ENCODE measurements at places on chromosomes 7 and 10.

GRCh38 chr10:21125471-21126228, 228.5 kb upstream of the NEBL start:
- H3K4me1 ChIP-seq: no peaks in the 10 kb centered on the region
- no peaks in the 10 kb centered on the region for H3K27me3 ChIP-seq
- no peaks in the 10 kb centered on the region for H3K36me3 ChIP-seq
- no peak for DNase-seq
- no peak overlapping the region for H3K4me3 ChIP-seq

GRCh38 chr10:117441812-117442443, 66.7 kb upstream of the PDZD8 start:
- H3K27me3 ChIP-seq: peaks cover 70% of the 10 kb centered on the region
- no peaks in the 10 kb centered on the region for H3K4me1 ChIP-seq
- no peaks in the 10 kb centered on the region for H3K36me3 ChIP-seq

- peaks cover 3% of the 10 kb centered on the region for H3K36me3 ChIP-seq
- H3K4me3 ChIP-seq: no peak overlapping the region
- peaks cover 20% of the 10 kb centered on the region for H3K4me1 ChIP-seq
- DNase-seq: no peak
- H3K27me3 ChIP-seq: no peaks in the 10 kb centered on the region
- H3K27ac ChIP-seq: no peak overlapping the region
Observed at GRCh38 chr10:77896058-77896457, 30.5 kb downstream of the DLG5 start.

DNA sequence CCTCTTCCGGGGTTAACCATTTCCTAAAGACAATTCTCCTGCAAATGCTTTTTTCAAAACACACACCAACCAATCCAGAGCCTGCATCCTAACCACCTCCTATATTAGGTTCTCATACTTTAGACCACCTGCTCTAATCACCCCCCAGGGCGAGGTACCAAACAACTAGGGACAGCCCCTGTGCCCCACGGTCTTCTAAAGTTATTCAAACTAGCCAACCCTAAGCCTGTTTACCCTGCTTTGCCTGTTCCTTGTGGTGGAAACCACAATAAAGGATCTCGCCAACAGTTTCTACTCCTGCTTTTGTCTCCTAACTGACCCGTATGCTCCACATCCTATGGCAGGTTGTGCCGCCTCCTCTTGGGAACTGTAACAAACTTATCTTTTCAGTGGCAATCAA, 21.1 kb downstream of the SP4 start:
- H3K27me3 ChIP-seq: no peaks in the 10 kb centered on the region
- no peak for DNase-seq
- peaks cover 14% of the 10 kb centered on the region for H3K36me3 ChIP-seq
- H3K4me1 ChIP-seq: peaks cover 62% of the 10 kb centered on the region
- peak overlapping the region; percentile 36 for H3K4me3 ChIP-seq

- peaks cover 22% of the 10 kb centered on the region for H3K36me3 ChIP-seq
- peak overlapping the region; percentile 19 for H3K27ac ChIP-seq
- H3K4me3 ChIP-seq: peak overlapping the region; percentile 69
- peak; percentile 23 for DNase-seq
- H3K27me3 ChIP-seq: no peaks in the 10 kb centered on the region
- peaks cover 55% of the 10 kb centered on the region for H3K4me1 ChIP-seq
Observed at GRCh38 chr7:98133181-98133580, 26.5 kb downstream of the LMTK2 start.

- DNase-seq: no peak
- H3K27ac ChIP-seq: no peak overlapping the region
- H3K4me3 ChIP-seq: no peak overlapping the region
- H3K27me3 ChIP-seq: peaks cover 9% of the 10 kb centered on the region
- H3K4me1 ChIP-seq: no peaks in the 10 kb centered on the region
Observed at GRCh38 chr7:47758546-47758945, 176.6 kb upstream of the TNS3 start.

- H3K27me3 ChIP-seq: peaks cover 58% of the 10 kb centered on the region
- H3K4me1 ChIP-seq: no peaks in the 10 kb centered on the region
- H3K4me3 ChIP-seq: no peak overlapping the region
- H3K36me3 ChIP-seq: no peaks in the 10 kb centered on the region
- H3K27ac ChIP-seq: no peak overlapping the region
Observed at GRCh38 chr10:96407560-96408069, 48.8 kb upstream of the OPALIN start.

DNA sequence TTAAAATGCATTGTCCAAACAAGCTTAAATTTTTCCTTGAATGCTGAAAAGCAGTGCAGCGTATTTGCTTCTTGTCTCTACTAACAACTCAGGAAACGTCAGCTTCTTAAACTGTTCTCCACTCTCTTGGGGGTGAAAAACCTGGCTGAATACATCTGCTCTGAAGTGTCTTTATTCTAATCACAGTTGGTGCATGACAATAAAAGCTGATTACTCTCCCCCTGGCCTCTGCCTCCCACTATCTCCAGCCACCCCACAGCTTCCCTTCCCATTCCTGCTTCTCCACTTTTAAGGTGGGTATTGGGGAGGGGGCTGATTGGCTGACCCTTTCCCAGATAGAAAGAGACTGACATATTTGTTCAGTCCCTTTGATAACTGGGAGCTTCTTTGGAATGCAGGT, 456.0 kb downstream of the SORCS1 start:
- H3K36me3 ChIP-seq: no peaks in the 10 kb centered on the region
- H3K27me3 ChIP-seq: no peaks in the 10 kb centered on the region
- H3K27ac ChIP-seq: no peak overlapping the region
- H3K4me1 ChIP-seq: no peaks in the 10 kb centered on the region
- H3K4me3 ChIP-seq: no peak overlapping the region

DNA sequence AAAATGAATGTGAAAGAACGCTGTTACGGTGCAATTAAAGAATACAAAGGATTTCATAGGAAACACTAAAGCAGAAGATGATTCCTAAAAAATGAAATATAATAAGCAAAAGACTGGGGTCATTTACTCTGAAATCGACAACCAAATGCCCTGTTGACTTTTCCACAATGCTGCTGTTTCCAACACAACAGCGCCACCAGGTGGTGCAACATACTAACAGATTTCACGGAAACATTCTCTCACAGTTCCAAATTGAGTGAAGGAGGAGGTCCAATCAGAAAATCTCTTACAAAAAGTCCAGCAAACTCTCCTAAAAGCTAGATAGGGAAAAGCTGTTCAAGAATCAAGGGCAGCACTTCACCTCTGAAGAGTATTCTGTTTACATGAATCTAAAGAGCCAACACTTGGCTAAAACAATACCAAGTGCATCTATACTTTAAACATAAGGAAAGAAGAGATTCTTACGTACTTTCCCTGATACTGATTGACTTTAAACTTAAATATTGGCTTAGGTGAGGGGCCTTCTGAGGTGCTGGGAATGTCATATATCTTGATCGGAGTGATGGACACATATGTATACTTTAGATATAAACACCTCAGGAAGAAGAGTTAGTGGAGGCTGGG, 55.9 kb downstream of the UPF2 start:
- peak; percentile 57 for DNase-seq
- H3K27me3 ChIP-seq: no peaks in the 10 kb centered on the region
- H3K36me3 ChIP-seq: peaks cover 42% of the 10 kb centered on the region
- no peak overlapping the region for H3K4me3 ChIP-seq

DNA sequence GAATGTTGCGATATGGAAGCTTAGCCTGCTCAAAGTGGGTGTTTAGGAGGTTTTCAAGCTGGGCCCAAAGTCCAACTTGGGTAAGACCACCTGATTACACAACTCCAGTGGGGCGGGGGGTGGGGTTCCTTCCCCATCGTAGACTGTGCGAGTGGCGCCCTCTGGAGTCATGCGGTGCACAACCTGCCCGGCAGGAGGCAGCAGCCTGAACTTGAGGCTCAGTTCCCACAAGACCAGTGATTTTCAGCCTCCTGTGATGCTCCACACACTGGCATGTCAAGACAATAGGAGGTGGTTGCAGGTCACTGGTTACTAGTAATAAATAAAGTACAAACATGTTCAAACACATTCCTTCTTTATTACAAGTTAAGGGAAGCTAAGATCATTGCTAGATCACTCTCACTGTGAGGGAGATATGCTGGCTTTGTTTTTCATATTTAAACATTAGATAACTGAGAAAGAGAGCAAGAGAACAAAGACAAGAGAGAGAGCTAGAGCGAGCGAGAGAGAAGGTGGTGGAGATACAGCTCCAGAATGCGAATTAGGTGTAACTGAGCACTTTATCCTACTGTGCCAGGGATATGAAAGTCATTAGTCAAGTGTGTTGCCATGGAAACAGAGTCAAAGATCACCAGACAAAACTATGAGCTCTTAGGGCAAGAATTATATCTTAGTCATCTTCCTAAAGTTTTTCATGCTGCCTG, 97.4 kb upstream of the BMPER start:
- H3K4me1 ChIP-seq: no peaks in the 10 kb centered on the region
- no peaks in the 10 kb centered on the region for H3K27me3 ChIP-seq
- no peaks in the 10 kb centered on the region for H3K36me3 ChIP-seq

- no peaks in the 10 kb centered on the region for H3K27me3 ChIP-seq
- peaks cover 27% of the 10 kb centered on the region for H3K4me1 ChIP-seq
- no peak overlapping the region for H3K27ac ChIP-seq
- H3K4me3 ChIP-seq: no peak overlapping the region
- no peaks in the 10 kb centered on the region for H3K36me3 ChIP-seq
- DNase-seq: no peak
Observed at GRCh38 chr10:122861711-122862161, 16.1 kb upstream of the CUZD1 start.

DNA sequence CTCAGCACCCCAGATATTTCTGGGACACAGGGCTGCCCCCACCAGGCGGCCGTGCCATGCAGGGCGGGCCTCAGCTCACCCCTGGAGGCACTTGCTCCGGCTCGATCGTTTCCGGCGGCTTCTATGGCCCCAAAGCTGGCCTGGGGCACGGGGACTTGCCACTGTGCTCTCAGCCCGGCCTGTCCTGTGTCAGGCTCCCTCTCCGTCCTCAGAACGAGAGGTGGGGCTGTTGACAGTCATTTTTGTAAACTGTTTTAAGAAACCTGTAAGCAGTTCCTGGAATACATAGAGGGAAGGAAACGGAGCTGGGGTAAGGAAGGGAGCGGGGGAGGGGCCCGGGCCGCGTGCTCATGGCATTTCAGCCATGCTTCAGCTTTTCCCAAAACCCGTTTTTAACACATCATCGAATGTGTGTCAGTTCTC, 30.7 kb upstream of the PRKAR1B start:
- peaks cover 38% of the 10 kb centered on the region for H3K36me3 ChIP-seq
- H3K27me3 ChIP-seq: no peaks in the 10 kb centered on the region
- no peaks in the 10 kb centered on the region for H3K4me1 ChIP-seq
- no peak overlapping the region for H3K4me3 ChIP-seq

DNA sequence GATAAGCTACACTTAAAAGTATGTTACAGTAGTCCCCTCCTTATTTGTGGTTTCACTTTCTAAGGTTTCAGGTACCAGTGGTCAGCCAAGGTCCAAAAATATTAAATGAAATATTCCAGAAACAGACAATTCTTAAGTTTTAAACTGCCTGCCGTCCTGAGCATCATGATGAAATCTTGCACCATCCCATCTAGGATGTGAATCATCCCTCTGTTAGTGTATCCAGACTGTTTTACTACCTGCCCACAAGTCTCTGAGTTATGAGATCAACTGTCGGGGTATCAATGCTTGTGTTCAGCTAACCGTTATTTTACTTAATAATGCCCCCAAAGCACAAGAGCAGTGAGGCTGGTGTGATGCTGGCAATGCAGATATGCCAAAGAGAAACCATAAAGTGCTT, 11.4 kb downstream of the KDM7A start:
- peaks cover 61% of the 10 kb centered on the region for H3K4me1 ChIP-seq
- H3K27me3 ChIP-seq: no peaks in the 10 kb centered on the region
- H3K36me3 ChIP-seq: peaks cover 8% of the 10 kb centered on the region
- DNase-seq: no peak
- no peak overlapping the region for H3K27ac ChIP-seq
- no peak overlapping the region for H3K4me3 ChIP-seq

DNA sequence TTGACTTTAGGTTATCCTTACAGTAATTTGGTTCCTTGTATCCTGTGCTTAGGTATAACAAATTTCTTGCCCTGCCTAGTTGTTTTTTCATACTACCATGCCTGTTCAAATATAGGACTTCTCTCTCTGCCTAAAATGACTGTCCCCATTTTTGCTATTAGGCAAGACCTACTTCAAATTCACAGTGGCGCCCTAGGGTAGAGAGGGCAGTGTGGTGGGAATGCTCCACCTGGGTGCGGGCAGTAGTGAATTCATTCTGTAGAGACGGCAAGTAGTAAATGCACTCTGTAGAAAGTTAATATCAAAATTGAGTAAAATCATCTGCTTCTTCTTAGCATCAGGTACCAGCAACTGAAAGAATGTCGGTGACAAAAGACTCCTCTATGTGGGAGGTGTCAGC, 120.4 kb upstream of the RHOBTB1 start:
- H3K36me3 ChIP-seq: no peaks in the 10 kb centered on the region
- H3K27ac ChIP-seq: no peak overlapping the region
- no peaks in the 10 kb centered on the region for H3K4me1 ChIP-seq
- no peak for DNase-seq
- H3K27me3 ChIP-seq: no peaks in the 10 kb centered on the region

GRCh38 chr7:82755705-82756551, 312.4 kb upstream of the CACNA2D1 start:
- no peak overlapping the region for H3K4me3 ChIP-seq
- DNase-seq: no peak
- no peaks in the 10 kb centered on the region for H3K4me1 ChIP-seq

DNA sequence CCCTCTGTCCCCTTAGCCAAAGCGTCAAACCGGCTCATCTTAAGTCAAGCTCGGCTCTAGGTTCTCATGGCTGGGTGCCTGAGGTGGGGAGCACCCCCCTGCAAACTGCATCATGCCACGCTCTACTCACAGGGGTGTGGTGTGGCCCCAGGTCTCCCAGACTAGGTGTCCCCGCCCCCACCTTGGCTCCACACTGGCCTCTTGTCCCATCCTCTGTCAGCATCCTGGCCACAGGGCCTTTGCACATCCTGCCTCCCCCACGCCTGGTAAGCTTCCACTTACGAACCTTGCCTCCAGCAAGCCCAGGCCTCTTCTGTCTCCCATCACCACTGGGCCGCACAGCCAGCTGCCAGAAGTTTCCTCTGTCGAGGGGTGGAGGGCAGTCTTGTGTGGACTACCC, 20.2 kb upstream of the GRIFIN start:
- peaks cover 12% of the 10 kb centered on the region for H3K27me3 ChIP-seq
- H3K4me1 ChIP-seq: peaks cover 3% of the 10 kb centered on the region
- peaks cover 12% of the 10 kb centered on the region for H3K36me3 ChIP-seq
- H3K27ac ChIP-seq: no peak overlapping the region

DNA sequence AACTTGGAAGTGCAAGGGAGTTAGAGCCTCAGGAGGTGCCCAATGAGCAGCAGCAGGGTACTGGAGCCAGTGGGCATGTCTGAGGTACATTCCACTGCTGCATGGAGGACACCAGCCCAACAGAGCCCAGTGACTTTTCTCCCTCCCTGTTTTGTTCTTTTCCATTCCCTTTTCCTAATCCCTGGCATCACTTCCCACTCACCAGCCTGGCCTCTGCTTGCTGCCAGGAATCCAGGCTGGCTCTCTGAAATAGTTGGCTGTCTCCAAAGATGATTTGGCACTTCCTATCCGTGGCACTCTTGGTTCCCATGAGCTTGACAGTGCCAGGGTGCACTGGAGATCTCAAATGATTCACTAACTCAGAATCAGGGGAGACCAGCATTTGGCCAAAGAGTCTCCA, 97.7 kb upstream of the ZPBP start:
- no peak overlapping the region for H3K27ac ChIP-seq
- no peak for DNase-seq
- no peak overlapping the region for H3K4me3 ChIP-seq
- H3K36me3 ChIP-seq: no peaks in the 10 kb centered on the region
- H3K4me1 ChIP-seq: no peaks in the 10 kb centered on the region
